Suppressor macrophage (primary cell): ENCODE measurements at places on chromosomes 7 and 10.

- peak; percentile 77 for DNase-seq
Measured at GRCh38 chr7:51160990-51161615, 155.5 kb downstream of the COBL start.

DNA sequence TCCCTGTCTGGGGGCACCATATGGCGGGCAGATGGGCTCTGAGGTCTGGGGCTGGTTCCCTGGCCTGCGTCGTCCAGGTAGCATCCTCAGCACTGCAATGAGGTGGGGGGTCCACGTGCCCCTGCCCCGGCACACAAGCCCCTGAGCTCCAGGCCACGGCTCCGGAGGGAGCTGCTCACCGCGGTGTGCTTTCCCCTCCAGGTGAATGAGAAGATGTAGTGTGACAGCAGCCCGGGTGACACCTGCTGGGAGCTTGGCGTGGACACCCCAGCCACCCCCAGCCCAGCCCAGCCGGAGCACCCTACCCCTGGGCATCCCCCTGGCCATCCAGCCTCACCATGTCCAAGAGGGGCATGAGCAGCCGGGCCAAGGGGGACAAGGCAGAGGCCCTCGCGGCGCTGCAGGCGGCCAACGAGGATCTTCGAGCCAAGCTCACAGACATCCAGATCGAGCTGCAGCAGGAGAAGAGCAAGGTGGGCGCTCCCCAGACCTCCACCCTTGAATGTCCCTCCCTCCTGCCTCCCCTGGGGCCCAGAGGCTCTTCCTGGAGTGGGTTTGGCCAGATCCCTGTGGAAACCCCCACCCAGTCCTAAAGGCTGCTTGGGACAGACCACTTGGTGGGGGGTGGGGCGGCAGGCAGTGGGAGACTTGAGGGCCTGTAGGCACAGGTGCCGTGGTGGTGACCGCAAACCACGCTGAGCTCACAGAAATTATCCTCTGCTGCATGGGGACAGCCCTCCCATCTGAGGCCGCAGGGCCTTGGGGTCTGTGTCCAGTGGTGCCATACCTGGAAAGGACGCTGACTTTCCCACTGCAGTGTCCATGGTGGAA is 38.9 kb downstream of the JAKMIP3 start:
- no peak for DNase-seq

DNA sequence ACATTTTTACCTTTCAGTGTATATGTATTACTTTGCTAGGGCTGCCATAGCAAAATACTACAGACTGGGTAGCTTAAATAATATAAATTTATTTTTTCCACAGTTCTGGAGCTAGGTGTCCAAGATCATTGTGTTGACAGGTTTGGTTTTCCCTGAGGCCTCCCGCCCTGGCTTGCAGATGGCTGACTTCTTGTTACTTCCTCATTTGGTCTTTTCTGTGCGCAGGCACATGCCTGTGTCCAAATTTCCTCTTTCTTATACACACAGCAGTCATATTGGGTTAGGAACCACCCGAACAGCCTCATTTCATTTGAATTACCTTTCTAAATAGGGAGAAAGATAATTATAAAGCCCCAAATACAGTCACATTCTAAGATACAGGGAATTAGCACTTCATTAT is 521.6 kb upstream of the SORCS1 start:
- peak; percentile 78 for DNase-seq

DNA sequence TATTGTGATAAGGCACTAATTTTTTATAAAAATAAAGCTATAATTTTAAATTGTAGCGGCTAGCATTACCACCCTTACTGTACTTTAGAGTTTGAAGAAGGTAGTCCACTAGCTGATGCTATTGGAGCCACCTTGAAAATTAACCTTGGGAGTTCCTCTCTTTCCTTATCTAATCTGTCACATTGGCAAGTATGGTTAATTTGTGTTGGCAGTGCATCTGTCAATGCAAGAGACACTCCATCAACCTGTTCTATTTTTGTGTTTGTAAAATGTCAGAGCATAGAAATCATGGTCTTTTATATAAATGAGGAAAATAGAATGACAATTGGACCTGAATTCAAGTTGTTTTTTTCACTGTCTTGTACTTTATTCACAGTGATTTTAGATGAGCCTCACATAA is 20.5 kb downstream of the GLCCI1 start:
- no peak for DNase-seq

GRCh38 chr7:158239290-158239981 is 348.2 kb downstream of the PTPRN2 start:
- DNase-seq, result no peak

DNA sequence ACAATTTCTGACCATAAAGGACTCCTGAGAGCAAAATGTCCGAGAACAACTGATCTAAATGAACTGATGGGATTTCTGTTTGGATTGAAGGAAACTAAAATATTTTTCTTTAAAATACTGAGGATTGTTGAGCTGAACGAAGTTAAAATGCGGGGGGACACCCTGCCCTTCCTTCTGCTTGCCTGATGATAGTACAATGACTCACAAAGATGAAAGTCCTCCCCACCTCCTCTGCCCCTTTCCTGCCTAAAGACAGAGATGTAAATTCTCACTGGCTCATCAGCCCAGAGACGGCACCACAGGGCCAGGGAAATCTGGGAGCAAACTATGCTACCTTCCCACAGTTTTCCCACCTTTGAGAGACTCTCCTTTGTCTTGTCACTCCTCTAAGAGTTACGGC is 180.6 kb downstream of the PHTF2 start:
- DNase-seq, result no peak

DNA sequence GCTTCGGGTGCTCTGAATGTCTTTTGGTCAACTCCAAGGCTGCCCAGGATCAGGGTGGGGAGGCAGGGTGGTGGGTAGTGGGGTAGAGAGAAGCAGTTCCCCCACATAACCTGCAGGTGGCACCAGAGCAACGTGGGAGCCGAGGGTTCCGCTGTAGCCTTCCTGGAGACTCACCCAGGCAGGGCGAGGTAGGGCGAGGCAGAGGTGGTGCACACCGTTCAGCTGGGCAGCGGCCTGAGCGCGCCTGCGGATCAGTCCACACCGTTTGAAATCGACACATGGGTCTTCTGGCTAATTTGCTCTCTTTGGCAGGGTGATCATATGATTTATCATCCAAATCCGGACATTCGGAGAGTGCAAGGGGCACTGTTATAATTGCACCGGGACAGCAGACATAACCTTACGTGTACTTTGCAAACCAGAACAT is 41.4 kb upstream of the MAP3K8 start:
- DNase-seq, result peak; percentile 84

DNA sequence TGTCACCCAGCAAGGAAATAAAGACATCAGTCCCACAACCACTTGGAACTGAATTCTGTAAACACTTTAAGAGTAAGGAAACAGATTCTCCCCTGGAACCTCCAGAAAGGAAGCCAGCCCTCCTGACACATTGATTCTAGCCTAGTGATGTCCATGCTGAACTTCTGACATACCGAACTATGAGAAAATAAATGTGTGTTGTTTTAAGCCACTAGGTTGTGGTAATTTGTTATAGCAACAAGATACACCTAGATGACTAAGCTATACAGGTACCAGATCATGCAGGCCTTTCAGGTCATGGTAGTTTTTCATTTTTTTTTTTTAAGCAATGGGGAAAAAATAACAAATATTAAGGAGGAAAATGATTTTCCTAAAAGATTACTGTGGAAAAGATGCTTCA is 37.6 kb upstream of the LRRTM3 start:
- no peak for DNase-seq

- DNase-seq, result no peak
Measured at GRCh38 chr7:112358513-112358912, 91.7 kb upstream of the IFRD1 start.
